ENCODE measurements at places on chromosomes 1 and 21.

DNA sequence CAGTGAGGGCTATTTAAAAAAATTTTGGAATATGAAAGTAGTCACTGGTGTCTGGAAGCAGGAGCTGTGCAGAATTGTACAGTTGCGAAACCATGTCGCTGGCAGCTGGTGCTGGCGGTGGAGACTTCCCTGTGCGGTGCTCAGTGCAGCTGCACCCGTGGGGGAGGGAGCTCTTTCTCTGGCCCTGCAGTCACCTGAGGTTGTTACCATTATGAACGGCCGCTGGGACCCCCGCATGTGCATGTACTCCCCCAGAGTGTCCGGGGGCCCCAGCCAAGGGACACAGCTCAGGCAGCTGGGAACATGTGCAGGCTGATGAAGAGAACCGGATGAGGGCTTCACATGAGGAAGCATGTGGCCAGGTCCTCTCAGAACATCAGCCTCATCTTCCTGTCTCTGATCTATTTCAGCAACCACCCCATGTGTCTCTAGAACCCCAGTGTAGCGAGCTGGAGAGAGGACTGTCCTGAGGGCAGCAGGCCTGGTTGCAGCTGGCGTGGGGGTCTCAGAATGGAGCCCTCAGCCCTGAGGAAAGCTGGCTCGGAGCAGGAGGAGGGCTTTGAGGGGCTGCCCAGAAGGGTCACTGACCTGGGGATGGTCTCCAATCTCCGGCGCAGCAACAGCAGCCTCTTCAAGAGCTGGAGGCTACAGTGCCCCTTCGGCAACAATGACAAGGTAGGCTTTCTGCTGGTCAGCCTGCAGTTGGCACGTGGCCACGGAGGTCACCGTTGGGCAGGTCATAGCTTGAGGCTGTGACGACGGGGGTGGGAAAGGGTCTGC is at the start of gene TRPM2:
Gene TRPM2, plus strand, starts transcription at position 431 of the 780 bp plus-strand sequence. Its CDS starts 80 bp downstream, at position 511.
- DNase-seq: peak; percentile 21

DNA sequence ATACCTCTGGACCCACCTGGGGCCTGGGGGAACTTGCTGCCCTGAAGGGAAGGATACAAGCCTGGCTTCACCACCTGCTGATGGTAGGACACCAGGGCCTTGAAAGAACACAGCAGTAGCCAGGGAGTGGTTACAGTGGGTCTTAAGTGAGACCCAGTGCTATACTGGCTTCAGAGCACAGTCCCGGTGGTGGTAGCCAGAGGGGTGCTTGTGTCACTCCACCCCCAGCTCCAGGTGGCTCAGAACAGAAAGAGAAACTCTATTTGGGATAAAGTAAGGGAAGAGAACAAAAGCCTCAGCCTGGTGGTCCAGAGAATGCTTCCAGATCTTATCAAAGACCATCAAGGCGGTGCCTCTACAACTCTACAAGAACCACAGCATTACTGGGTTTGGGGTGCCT is 37.2 kb downstream of the VAV3 start:
- no peak for DNase-seq

DNA sequence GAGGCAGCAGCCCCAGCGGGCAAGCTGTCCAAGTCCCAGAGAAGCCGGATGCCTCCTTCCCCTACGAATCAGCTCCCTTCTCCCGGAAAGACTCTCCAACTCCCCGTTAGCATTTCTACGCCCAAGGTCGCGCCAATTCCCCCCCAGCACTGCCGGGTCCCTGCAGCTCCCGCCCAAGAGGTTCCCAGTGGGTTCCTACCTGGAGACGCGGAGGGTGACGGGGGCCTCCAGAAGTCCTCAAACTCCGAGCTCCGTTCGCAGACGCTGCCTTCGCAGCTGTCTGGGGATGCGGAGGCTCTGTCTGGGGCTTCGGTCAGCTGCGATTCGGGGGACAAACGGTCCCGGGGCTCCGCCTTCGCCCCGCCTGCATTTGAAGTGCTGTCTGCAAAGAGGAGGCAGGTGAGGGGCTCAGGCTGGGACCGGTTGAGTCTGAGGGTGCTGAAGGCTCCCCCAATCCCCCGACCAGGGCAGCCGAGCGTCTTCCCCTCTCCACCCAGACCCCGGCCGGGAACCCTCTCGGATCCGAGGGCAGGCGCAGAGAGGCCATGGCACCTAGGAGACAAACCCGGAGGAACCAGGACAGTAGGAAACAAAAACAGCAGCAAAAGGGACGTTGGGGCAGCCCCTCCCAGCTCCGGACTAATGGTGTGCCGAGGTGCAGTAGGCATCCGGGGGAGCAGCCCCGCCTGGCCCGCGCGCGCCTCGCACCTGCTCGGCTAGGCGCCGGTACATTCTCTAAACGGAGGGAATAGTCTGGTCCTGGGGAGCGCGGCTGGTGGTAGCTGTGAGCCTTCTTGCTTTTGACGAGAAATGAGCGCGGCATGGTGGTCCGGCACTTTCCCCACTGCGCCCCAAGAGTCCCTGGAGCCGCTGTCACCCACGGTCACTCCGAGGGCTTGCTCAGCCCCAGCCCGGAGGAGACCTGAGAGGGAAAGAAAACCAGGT is 3.8 kb downstream of the GFI1 start:
- DNase-seq: no peak

GRCh38 chr1:190754666-190755065 is 277.0 kb upstream of the BRINP3 start:
- DNase-seq: peak; percentile 84

DNA sequence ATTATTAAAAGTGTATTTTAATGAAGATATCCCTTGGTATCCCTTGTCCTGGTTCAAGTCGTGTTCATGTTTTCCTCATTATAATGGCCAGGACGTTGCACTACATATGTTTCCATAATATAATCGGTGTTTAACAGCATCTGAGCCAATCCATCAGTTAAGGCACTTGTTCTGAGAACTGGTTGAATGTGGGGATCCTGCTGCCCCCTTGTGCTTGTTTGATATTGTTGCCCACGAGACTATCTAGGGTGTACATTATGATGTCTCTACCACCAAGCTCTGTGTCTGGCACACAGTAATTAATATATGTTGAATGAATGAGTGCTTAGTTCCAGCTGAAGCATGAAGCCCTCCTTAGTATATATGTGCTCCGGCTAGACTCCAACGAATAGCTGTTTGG is 193.0 kb downstream of the CACNA1E start:
- DNase-seq: no peak

GRCh38 chr21:44458971-44459711 is 3.8 kb downstream of the LRRC3 start:
- no peak for DNase-seq

GRCh38 chr1:117685936-117686806 is 80.3 kb downstream of the TENT5C start:
- DNase-seq: no peak

DNA sequence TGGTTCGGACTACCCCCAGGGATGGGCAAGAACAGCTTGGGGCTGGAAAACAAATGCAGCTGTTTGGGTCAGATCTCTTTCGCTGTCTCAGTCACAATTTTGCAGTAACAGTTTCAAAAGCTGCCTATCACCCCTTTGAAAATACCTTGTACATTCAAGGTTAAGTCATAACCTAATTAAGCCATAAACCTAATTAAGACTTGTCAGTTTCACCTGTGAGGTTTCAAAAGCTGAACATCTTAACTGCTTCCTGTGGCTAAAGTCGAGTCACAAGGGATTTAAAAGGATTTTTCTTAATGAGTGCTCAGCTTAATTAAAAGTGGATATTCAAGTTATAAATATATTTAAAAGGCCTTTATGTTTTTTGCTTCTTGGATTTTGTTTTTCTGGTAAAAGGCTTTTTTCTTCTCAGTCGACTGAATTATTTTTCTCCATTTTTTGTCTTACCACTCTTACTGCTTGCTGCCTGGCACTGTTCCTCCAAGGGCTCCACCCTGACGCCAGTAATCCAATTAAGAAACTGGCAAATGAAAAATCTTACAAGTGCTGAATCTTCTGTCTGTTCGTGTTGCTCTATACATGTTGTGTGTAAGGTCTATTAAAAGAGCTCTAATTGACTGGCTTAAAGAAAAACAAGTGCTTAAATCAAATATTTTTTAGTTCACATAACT is 31.3 kb downstream of the CBR1 start:
- no peak for DNase-seq

- DNase-seq: no peak
These were observed 6.8 kb upstream of the KIF17 start for GRCh38 chr1:20724364-20725188.

- DNase-seq: no peak
These were observed 127.9 kb downstream of the CLIC6 start for GRCh38 chr21:34796518-34797200.

- DNase-seq: no peak
These were observed 95.3 kb upstream of the SLC25A33 start for GRCh38 chr1:9443913-9444445.

- DNase-seq: no peak
These were observed 4.1 kb downstream of the SCCPDH start for GRCh38 chr1:246728311-246728710.

- DNase-seq: no peak
These were observed 45.7 kb downstream of the ATP2B4 start for GRCh38 chr1:203672346-203672745.

GRCh38 chr1:58999676-59000075 is 215.8 kb upstream of the JUN start:
- DNase-seq: no peak

- DNase-seq: no peak
These were observed 148.7 kb downstream of the RUNX1 start for GRCh38 chr21:34900376-34900775.

- no peak for DNase-seq
These were observed 106.9 kb upstream of the NR5A2 start for GRCh38 chr1:199920635-199921034.

GRCh38 chr1:54970901-54971300 is 9.5 kb upstream of the TMEM61 start:
- no peak for DNase-seq

- no peak for DNase-seq
These were observed 487.5 kb upstream of the CHRM3 start for GRCh38 chr1:238898856-238899255.

DNA sequence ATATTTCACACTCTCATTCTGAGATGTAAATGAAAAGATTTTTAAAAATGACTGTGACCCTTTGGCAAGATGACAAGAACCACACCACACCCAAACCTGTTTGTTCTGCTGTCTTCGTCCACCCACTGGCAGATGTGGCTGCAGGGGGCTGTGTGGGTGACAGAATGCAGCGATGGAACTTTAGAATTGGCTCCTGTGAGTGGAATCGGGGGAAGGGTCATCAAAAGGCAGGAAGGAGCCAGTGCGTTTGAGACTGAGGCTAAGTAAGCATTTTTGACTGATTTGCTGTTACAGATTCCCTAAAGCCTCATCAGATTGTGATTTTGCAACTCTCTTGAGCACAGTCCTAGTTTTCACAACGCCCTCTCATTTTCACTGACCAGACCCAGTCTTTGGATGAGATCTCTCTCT is 111.2 kb upstream of the ADGRL2 start:
- no peak for DNase-seq

DNA sequence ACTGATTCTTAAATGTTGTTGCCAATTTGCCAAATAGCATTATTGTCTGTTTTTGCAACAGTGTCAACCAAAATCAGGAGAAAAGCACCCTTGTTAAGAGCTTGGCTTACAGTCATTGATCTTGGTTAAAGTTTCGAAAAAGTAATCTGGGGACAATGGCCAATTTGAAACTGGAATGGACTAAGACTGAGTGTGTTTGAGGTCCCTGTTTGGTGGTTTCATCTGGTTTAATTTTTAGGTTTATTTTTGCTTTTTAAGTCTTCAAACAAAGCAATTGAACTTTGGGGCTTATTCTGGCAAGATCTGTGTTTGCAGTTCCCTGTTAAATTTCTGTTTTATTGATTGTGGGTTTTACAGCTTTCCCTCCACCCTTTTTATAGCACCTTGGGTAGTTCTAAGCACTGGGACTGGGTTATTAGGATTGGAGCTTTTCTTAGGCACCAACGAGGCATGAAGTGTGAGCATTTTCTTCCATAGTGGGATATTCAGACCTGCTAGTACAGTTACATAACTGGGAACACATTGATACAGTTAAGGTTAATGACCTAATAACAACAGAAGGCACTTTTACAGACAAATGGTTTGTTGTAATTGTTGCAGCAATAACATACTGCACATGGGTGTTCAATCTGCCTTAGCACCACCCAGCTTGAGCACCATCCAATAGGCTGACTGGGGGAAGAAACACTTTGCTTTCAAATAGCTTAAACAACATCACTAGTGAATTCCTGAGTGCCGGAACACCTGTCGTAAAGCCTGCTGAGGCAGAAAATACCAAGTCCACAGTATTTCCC is 40.6 kb upstream of the MAP10 start:
- no peak for DNase-seq

DNA sequence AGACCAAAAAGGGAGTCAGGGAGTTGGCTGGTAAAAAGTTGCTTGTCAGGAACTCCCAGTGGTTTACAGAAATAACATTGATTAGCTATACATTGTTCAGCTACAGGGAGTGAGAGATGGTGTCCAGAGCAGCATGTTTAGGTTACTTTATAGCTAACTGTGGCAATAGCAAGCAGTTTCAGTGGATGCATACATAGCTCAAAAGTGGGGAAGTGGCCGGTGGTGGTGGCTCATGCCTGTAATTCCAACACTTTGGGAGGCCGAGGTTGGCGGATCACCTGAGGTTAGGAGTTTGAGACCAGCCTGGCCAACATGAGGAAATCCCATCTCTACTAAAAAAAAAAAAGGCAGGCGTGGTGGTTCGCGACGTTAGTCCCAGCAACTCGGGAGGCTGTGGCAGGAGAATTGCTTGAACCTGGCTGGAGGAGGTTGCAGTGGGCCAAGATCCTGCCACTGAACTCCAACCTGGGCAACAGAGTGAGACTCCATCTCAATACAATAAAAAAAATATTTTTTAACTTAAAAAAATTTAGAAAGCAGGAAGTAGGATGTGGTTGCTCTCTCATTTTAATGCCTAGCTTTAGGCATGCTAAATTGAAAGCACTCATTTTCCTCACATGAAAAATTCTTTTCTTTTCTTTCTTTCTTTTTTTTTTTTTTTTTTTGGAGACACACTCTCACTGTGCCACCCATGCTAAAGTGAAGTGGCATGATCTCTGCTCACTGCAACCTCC is 109.7 kb downstream of the PPIAL4G start:
- no peak for DNase-seq

DNA sequence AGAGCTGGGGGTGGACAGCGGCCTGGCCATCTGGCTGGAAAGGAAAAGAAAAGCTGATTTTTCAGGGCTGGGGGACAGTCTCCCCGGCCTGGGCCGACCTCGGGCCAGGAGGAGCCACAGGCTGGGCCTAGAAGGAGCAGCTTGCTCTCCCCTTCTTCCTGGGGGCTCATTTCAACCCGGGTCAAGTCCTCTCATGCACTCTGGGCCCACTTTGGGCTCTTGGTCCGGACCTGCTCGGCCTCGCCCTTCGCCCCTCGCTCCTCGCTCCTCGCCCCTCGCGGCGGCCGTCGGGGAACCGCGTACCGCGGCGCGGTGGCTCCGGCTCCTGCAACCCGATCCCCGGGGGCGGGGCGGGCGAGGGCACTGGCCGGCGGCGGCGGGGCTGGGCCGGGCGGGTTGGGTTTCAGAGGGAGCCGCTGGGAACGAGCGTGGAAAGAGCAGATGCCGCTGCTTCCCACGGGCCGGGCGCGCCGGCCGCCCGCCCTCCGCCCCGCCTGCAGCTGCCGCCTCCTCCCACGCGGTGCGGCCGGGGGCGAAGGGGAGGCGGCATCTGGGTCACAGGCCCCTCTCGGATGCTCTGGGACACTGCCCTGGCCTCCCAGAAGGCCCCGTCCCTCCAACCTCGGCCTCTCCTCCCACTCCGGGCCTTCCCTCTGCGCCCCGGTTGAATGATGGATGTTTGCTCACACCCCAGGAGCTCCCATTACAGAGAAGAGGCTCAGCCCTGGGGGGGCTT is 6.6 kb downstream of the HEYL start:
- no peak for DNase-seq

- DNase-seq: no peak
These were observed 2.2 kb downstream of the FOXD2 start for GRCh38 chr1:47439819-47440598.

- DNase-seq: peak; percentile 32
These were observed 71.0 kb downstream of the SIK1 start for GRCh38 chr21:43355925-43356289.
